ENCODE measurements at places on chromosomes 5 and 9.

DNA sequence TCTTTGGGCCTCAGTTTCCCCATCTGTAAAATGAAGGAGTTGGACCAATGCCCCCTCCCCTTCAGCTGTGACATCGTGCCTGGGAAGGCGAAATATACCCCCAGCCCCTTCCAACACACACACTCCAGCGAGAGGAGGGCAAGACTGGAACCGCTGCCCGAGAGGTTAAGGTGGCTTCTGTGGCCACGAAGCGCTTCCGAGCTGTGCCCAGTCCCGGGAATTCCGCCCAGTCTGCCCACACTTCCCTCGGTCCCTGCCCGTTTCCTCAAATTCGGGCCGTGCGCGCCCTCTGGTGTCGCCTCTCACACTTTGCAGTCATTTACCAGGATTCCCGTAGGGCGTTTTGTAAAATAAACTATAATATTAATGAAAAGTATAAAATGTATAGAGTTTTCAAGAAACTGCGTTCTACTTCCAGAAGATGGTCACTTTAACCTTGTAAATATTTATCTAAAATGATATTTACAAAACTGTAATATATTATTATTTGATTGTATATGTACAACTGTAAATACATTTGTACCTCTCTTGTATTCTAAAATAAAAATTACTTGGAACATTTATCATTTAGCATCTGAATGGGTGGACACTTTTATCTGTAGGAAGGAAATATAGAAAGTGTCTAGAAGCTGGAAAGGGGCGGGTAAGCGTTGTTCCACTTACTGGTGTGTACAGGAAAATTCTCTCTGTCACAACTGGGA is 11.0 kb upstream of the EXOSC2 start:
- DNase-seq, result peak; percentile 69

GRCh38 chr5:136062366-136063274 is 33.8 kb downstream of the TGFBI start:
- DNase-seq, result no peak

DNA sequence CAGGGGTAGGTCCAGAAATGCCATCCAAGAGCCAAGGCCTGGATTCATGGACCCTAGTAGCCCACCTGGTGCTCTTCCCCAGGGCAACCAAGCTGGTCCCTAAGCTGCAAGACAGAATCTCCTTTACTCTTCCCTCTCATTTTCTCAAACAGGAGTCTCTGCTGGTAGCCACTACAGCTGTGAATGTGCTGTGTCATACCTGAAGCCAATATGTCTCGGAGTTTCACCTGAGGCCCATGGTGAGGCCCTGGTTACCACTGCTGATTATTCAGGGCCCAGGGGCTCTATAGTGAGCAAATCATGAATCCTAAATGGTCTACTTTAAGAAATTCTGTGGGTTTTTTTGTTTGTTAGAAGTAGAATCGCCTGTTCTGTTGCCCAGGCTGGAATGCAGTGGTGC is 15.9 kb downstream of the CDK7 start:
- no peak for DNase-seq

- no peak for DNase-seq
Observed at GRCh38 chr5:41735213-41735612, 135.0 kb downstream of the OXCT1 start.

GRCh38 chr9:137974746-137975526 is 97.4 kb downstream of the CACNA1B start:
- no peak for DNase-seq

All from astrocyte of the spinal cord (primary cell).